ENCODE measurements at places on chromosomes 2 and 18.

- DNase-seq: peak; percentile 39
Measured at GRCh38 chr2:232781765-232782164, 5.4 kb upstream of the KCNJ13 start.

DNA sequence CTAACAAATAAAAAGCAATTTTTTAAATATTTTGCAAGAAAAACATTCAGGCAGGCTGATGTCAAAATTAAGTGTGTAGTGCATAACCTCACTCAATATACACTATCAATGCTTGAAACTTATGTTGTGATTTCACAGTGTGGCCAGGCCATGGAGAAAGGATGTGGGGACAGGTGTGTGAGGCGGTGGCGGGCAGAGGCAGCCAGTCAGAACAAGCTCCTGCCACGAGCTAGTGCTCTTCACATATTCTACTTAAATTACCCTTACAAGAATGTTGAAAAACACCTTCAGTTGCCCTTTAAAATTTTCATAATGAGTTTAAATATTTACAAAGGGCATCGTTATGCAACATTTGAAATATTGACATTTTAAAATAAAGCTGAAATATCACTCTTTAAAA is 43.2 kb downstream of the CYB5A start:
- no peak for DNase-seq

- DNase-seq: no peak
Measured at GRCh38 chr2:222998459-222998858, 53.5 kb upstream of the KCNE4 start.

DNA sequence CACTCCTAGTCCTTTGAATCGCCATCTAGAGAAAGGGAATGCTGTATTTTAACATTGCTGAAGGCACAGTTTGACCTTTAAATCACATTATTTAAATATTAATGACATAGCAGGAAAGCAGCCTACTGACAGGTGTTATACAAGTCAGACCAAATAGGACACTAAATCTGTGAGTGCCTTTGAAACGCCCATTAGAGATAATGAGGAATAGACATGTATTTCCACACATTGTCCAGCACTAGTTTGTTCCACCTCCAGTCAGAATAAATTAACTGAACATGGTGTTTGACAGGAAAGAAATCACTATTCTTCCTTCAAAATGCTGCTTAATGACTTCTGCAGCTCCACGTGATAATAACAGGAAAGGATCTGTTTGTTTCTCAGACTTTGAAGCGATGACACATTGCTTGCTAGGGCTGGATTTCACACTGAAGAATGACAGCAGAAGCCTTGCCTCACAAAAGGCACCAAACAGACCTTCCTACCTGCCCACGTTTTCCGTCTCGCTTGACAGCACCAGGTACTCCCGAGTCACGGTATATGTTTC is 90.5 kb upstream of the DDX18 start:
- no peak for DNase-seq

DNA sequence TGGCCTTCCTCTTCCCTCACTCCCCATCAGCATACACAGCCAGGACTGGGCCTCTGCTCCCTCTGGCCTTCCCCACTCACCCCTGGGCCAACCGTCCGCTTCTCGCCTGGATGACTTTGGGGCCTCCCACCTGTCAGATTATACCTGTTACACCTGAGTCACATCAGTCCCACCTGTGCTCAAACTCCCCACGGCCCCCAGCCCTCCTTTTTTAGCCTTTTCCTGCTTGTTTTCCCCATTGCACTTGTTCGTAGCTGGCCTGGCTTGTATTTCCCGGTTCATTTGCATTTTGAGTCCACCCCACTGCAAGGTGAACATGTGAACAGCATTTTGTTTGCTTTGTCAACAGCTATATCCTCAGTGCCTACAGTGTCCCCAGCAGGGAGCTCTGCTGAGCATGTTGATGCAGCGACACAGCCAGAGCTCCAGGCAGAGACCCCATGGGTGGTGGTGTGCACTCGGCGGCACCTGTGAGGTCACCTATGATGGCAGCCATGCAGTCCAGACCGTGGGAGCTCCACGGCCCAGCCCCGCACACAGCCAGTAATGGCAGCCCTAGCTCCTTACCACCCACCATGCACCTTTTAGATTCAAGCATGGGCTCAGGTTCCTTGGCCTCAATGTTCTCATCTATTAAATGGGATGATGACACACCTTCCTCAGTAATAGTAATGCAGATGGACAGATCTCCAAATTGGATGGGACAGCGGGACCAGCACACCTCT is 276.4 kb upstream of the HS6ST1 start:
- no peak for DNase-seq

- no peak for DNase-seq
Measured at GRCh38 chr2:25073914-25074313, 32.0 kb downstream of the EFR3B start.

DNA sequence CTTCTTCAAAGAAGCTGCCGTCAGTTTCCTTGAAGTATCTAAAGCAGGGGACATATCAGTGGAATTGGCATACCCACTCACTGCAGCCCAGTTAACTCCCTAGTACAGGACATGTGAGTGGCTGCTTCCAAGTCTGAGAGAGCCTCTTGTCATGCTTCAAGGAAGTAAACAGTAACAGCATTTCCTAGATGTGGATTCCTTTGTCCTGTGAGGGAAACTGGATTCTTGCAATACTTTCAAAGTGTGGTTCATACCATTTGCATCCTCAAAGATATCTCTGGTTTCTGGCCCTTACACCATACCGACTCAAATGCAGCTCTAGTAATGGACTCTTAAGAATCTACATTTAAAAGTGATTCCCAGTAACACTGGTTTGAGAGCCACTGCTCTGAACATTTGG is 87.2 kb downstream of the ESCO1 start:
- no peak for DNase-seq

GRCh38 chr2:220499225-220499624 is 871.8 kb downstream of the SLC4A3 start:
- DNase-seq: no peak

DNA sequence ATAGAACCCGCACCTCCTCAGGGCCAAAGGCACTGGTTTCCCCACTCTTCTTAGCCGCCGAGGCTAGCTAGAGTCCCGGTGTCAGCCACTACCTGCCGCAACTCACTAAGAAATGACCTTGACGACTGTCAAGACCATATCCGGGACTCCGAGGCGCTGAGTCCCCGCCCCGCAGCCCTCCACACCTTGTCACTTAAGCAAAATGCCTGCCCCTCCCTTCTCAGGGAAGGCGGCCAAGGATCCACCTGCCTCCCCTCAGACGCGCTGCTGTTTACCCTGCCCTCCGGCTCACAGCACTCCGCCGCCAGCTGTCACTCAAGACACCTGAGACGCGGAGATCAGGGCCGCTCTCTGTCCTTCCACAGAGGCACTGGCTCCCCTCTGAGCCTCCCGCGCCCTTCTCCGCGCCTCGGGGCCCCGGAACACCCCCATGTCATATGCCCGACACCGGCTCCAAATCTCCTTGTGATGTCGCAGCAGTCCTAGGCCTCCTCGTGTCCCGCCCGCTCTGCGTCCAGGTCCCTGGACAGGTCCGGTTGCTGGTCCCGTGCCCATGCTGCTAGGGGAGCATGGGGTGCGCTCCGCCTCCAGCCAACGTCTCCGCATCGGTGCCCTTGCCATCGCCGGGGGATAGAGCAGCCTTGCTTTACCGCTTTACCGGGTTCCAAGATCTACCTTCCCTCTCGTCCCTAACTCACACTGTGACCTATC is 32.5 kb upstream of the REG3G start:
- no peak for DNase-seq

DNA sequence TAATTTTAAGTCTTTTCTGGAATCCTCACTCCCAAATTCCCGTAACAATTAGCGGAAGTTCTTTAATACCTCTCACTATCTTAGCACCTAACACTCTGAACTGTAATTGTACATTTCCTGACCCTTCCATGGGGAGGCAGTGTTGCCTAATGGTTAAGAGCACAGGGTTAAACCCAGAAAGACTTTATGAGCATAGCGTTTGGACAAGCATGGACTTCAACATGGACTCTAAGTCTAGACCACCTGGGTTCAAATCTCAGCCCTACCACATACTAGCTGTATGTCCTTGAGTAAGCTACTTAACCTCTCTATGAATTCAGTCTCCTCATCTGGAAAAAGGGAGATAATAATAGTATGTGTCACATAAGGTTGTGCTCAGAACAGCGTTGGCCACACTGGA is 13.0 kb downstream of the ANTXR1 start:
- DNase-seq: peak; percentile 69

DNA sequence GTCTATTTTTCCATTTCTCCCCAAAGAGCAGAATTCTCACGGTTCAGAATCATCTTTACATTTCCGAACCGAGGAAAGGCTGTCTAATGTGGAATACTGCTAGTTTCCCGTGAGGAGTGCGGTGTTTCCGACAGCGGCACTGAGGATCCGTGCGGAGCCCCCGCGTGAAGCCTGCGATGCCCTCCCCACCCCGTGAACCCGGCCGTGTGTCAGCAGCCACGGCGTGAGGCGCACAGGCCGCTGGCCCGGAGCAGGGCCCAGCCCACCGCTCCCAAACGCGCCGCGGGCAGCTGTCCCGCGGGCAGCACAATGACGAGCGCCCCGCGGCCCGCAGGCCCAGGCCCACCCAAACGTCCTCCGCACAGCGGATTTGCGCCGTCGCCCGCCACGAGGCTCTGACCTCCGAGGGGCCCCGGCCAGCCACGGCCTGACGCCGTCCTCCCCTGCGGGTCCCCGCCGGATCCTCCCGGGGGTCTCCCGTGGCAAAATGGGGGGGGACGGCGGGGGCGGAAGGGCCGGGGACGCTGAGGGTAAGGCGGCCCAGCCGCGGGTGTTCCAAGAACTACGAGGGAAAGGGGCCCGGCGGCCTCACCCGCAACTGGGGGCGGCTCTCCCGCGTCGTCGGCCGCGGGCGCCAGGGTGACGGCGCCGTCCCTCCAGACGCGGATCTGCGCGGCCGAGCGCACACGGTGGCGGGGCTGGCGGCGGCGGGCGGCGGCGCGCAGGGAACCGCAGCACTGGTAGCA is 796 bp downstream of the SPIRE1 start:
- DNase-seq: no peak

DNA sequence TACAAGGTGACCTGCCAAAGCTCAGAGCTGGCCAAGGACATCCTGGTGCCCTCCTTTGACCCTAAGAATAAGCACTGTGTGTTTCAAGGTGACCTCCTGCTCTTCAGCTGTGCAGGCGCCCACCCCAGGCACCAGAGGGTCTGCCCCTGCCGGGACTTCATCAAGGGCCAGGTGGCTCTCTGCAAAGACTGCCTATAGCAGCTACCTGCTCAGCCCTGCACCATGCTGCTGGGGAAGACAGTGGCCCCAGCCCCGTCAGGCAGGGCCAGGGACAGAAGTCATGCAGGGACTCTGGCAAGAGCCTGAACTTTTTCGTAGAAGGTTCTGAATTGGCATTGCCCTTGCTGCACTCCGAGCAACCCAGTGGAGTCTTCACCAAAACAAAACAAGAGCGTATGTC is 194.8 kb downstream of the MGAT5 start:
- DNase-seq: no peak

GRCh38 chr2:197782126-197782525 is 3.0 kb downstream of the BOLL start:
- DNase-seq: peak; percentile 86

DNA sequence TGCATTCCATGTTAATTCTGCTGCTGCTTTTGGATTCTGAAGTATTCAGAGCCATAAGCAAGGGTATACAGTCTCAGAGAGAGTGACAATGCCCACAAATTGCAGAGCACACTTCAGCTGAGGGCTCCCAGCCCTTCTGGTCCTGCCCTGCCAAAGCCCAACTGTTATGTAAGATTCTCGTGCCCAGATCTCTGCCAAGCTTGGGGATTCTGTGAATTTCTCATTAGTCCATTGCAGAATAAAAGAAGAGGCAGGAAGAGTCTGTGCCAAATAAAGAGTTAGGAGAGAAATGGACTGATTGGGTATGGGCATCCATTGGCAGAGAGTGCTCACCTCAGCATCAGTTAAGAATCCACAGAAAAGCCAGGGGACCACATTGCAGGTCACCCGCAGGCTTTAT is 112.0 kb upstream of the PNPT1 start:
- no peak for DNase-seq

DNA sequence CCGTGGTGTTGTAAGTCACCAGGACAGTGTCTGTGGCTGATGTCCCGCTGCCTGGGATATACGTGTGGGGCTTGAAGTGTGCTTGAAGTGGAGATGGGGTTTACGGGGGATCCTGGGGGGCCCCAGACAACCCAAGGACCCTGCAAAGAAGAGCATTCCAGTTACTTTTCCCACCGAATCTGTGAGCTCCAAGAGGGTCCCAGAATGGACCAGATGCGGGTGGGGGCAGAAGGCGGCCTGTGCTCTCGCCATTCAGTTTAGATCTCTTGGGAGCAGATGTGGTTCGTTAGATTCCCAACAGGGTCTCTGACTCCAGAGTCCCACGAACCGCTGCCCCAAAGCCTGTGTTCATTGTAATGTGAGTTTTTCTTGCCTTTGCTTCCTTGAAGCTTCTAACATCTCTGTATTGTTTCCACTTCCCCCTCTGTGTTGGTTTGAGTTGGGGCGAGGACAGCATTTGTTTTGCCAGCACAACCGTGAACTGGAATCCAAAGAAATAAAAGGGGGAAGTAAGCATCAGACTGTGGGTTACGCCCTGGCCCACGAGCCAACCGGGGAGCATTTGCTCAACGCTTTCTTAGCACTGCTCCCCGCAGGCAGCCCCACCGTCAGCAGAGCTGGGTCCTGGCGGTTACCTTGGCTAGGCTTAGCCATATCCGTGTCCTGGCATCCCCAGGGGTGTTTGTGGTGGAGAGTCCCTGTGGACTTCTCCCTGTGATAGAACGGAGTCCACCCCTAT is 92.1 kb downstream of the SH3BP4 start:
- no peak for DNase-seq

- no peak for DNase-seq
Measured at GRCh38 chr18:63149302-63149587, 170.3 kb downstream of the BCL2 start.

- no peak for DNase-seq
Measured at GRCh38 chr2:173359231-173359630, 4.6 kb downstream of the CDCA7 start.

GRCh38 chr2:1543776-1544477 is 130.7 kb downstream of the TPO start:
- no peak for DNase-seq

DNA sequence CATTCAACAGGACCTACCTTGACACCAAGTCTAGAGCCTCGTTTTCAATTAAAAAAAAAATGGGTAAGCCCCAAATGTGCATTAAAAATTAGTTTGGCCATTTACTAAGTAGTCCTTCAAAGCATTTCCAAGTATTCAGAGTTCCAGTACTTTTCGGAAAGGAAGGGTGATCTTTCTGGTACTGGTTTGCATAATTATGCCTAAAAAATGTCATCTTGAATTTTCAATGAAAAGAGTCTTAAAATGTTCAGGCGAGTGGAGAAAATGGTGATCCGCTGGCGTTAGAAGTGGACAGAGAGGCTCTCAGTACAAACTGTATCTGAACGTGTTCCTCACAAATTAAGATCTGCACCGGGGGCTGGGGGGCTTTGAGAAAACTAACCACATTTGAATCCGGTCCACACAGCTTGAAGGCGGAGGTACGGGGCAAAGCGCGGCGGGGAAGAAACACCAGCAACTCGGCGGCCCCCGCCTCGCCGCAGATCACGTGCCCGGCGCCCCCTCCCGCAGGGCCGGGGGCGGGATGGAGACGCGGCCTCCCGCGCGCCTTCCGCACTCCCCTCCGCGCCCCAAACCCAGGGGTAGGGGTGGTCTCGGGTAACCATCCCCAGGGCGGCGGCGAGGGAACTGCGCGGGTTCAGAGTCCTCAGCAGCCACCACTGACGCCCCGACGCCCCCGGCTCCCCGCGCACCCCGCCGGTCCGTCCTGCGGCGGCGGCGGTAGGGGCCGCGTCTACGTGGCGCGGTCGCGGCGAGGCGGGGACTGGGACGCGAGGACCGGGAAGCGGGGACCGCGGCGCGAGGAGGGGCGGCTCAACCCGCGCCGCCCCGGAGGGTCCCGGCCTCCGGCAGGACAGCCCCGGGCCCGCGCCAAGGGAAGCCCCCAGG is 564 bp downstream of the LPIN2 start:
- DNase-seq: peak; percentile 39

- no peak for DNase-seq
Measured at GRCh38 chr18:37246779-37247340, 318.7 kb downstream of the CELF4 start.

Measured in hematopoietic multipotent progenitor cell treated with erythropoietin and hydrocortisone succinate and interleukin-3 and kit ligand, for 8 days (in vitro differentiated cells).